ENCODE measurements at places on chromosomes 1 and 21. TPM values are rescaled to one million over a fixed set of nuclear protein-coding genes. Genes with fewer than 3 reads are reported as not detected.

Gene COL11A1
- total RNA-seq: not detected

Gene OR10Z1
- total RNA-seq: not detected

Gene PALMD
- 34.4 TPM for total RNA-seq

Gene CD160
- not detected for total RNA-seq

Gene GBP2
- 72.9 TPM for total RNA-seq

Gene SPRR5
- not detected for total RNA-seq

DNA sequence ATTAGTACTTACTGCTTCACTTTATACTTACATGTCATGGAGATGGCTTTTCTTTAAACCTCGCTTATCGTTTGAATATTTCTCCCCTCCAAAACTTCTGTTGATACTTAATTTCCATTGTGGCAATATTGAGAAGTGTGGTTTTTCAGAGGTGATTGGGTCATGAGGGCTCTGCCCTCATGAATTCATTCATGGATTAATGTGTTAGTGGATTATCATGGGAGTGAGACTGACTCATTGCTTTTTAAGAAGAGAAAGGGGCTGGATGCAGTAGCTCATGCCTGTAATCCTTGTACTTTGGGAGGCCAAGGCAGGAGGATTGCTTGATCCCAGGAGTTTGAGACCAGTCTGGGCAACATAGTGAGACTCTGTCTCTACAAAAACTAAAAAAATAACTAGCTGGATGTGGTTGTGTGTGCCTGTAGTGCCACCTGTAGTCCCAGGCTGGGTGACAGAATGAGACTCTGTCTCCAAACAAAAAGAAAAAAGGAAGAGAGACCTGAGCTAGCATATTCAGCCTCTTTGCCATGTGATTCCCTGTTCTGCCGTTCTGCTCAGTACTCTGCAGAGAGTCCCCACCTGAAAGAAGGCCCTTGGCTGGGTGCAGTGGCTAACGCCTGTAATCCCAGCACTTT is 30.2 kb downstream of the RABGAP1L start:
- H3K36me3 ChIP-seq: no peaks in the 10 kb centered on the region
- no peaks in the 10 kb centered on the region for H3K4me1 ChIP-seq
- no peak for DNase-seq
- no peaks in the 10 kb centered on the region for H3K27me3 ChIP-seq
- H3K27ac ChIP-seq: no peak overlapping the region

DNA sequence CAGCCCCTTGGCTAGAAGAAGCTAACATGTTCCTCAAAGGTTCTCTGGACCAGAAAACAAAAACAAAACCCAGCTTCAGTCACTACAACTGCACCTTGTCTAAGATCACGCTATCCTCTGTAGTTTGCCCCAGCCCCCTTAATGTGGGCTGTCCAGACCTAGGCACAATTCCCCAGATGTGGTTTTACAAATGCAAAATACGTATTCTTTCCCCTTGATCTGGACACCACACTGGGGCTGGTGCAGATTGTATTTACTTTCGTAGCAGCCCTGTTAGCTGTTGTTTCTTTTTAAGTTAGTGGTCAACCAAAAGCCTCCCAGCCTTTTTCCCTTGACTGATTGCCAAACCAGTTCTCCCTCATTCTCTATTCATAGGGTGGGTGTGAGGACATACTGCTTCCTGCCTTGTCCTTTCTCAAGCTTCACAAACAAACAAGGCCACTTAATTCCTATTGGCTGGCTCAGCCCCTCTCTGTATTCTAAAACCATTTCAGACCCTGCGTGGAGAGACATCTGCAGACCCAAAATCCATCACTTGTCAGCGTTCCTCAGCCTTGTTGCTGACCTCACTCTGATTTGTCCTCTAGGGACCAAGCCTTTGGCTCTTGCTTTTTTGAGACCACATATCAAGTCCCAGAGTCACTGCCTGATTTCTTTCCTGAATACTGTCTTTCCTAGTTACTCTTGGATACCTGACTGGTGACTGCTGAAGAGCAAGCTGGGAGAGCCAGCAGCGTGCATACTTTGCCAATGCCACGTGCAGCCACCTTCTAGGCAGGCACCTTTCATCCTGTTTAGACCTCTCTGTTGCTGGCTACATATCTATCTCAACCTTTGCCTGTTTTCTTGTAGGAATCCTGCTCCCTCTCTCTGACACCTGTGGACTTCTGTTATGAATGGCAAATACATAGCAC is 96.4 kb upstream of the RAB3GAP2 start:
- H3K27me3 ChIP-seq: no peaks in the 10 kb centered on the region
- no peak for DNase-seq
- H3K36me3 ChIP-seq: no peaks in the 10 kb centered on the region
- no peak overlapping the region for H3K4me3 ChIP-seq
- no peak overlapping the region for H3K27ac ChIP-seq

GRCh38 chr1:31428436-31429221 is 15.6 kb downstream of the SERINC2 start:
- H3K4me3 ChIP-seq: no peak overlapping the region
- no peak overlapping the region for H3K27ac ChIP-seq
- no peaks in the 10 kb centered on the region for H3K27me3 ChIP-seq
- H3K4me1 ChIP-seq: no peaks in the 10 kb centered on the region
- no peak for DNase-seq
- H3K36me3 ChIP-seq: no peaks in the 10 kb centered on the region

DNA sequence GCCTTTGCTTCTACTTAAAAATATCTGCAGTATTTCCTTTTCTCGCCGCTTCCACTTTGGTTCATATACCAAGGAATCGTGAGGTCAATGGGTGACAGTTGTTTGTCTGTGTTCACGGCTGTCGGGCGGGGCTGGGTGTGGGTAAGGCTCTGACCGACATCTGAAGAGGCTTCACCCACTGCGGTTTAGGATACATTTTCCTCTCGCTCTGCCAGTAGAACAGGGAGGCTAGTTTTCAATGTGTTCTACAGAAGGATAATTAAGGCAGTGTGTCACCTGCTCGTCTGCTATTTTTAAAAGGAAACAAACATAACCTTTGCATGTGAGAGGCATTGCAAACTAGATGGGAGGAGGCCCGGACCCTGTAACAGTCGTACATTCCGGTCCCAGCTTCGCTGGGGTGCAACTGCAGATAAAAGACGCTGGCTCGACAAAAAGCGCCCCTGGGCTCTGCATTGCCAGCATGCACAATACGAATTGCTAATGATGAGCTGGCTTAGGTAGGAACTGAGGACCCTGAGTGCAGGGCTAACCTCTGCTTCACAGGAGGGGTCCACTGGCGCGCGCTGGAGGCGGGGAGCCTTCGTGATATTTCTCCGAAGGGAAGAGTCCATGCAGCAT is 8.5 kb upstream of the ERG start:
- H3K27ac ChIP-seq: no peak overlapping the region
- DNase-seq: no peak
- H3K4me3 ChIP-seq: peak overlapping the region; percentile 62
- H3K4me1 ChIP-seq: peaks cover 24% of the 10 kb centered on the region
- H3K27me3 ChIP-seq: no peaks in the 10 kb centered on the region

DNA sequence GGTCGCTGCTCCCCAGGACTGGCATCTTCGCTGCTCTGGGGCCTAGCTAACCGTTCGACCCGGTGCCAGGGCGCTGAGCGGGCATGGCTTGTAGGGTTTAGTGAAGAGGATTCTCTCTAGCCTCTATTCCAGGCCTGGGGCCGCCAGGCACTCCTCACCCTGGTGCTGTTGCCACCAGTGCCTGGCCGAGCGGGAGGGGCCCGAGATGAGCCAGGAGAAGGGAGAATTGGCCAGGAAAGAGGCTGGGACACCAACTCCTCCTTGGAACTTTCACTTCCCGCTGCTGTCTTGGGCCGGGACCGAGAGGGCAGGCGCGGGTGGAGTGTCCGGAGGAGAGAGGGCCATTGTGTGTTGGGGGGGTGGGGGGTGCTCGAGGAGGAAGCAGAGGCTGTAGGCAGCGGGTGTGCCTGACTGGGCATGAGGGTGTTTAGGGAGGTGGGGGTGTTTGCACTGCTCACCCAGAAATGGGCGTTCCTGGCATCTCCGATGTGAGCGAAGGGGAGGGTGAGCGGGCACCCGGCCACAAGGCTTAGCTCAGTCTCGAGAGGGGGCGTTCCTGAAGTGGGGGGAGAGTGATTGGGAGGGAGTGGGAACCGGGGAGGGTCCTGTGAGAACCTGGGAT is 772 bp downstream of the ADAM15 start:
- peak overlapping the region; percentile 86 for H3K27ac ChIP-seq
- H3K4me1 ChIP-seq: no peaks in the 10 kb centered on the region
- H3K27me3 ChIP-seq: no peaks in the 10 kb centered on the region
- peak overlapping the region; percentile 69 for H3K4me3 ChIP-seq

GRCh38 chr1:6603238-6603914 is 707 bp upstream of the KLHL21 start:
- peak overlapping the region; percentile 92 for H3K4me3 ChIP-seq
- peak overlapping the region; percentile 98 for H3K27ac ChIP-seq
- peaks cover 15% of the 10 kb centered on the region for H3K4me1 ChIP-seq
- peaks cover 14% of the 10 kb centered on the region for H3K36me3 ChIP-seq
- H3K27me3 ChIP-seq: no peaks in the 10 kb centered on the region

DNA sequence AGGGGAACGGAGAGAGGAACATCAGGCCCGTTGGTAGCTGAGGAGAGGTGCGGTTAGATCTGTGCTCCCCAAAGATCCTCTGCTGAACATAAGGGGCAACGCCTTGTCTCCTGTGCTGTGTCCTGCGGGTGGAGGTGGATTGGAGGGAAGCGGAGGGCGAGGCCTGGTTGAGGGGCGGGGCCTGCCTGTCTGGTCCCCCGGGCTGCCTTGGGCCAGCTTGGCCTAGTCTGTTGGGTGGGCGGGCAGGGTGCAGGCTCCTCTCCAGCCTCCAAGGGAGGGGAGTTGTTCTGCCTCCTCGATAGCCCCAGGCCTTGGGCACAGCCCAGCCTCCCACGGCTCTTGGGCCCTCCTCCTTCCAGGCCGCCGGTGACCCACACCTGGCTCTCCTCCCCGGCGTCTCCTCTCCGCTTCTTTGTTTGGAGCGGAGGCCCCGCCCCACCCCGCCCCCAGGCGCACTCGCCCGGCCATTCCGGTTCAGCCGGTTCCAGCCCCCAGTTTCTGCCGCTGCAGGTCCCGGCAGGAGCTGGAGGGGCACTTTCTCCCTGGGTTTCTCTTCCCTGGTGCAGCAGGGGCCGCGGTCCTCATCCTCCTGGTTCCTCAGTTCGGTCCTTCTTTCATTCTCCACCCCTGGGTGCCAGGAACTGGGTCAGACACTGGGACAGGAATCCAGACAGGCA is 19.4 kb downstream of the PTPRF start:
- DNase-seq: no peak
- H3K27ac ChIP-seq: no peak overlapping the region
- H3K36me3 ChIP-seq: no peaks in the 10 kb centered on the region
- peaks cover 18% of the 10 kb centered on the region for H3K4me1 ChIP-seq

GRCh38 chr1:54798769-54799641 is 2.1 kb downstream of the TTC22 start:
- H3K27ac ChIP-seq: no peak overlapping the region
- no peaks in the 10 kb centered on the region for H3K36me3 ChIP-seq
- no peak for DNase-seq
- no peak overlapping the region for H3K4me3 ChIP-seq
- peaks cover 5% of the 10 kb centered on the region for H3K27me3 ChIP-seq

GRCh38 chr1:226617109-226617508 is 68.5 kb downstream of the STUM start:
- DNase-seq: no peak
- no peaks in the 10 kb centered on the region for H3K36me3 ChIP-seq
- no peak overlapping the region for H3K27ac ChIP-seq
- H3K27me3 ChIP-seq: no peaks in the 10 kb centered on the region

DNA sequence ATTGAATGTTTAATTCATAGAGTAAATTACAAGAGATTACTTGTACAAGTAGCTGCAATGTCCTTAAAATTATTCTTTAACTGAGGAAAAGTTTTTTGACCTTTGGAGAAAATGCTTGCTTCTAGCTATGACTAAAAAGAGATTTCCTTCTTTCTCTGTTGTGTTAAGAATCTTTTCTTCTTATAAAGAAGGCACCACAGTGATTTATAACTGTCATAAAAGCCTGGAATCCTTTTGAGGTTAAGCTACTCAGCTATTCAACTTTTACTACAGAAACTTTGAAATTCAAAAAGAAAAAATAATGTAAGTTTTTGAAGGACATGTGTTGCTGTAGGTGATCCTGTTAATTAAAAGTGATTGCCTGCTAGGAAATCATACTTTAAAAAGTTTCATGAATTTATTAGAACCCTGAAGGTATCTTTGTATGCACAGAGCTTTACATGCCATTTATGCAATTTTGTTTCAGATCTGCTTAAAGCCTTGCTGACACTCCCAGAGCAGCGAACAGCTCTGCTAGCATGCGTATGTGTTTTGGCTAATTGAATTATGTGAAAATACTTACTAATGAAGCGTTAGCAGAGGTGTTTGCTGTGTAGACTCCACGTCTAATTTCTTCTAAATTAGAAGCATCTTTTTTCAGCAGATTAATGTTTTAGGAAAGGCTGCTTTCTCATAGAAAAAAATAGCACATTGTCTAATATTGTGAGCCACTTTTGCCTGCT is 94.7 kb upstream of the SMYD2 start:
- H3K27ac ChIP-seq: no peak overlapping the region
- no peaks in the 10 kb centered on the region for H3K36me3 ChIP-seq
- no peak overlapping the region for H3K4me3 ChIP-seq
- H3K4me1 ChIP-seq: no peaks in the 10 kb centered on the region

DNA sequence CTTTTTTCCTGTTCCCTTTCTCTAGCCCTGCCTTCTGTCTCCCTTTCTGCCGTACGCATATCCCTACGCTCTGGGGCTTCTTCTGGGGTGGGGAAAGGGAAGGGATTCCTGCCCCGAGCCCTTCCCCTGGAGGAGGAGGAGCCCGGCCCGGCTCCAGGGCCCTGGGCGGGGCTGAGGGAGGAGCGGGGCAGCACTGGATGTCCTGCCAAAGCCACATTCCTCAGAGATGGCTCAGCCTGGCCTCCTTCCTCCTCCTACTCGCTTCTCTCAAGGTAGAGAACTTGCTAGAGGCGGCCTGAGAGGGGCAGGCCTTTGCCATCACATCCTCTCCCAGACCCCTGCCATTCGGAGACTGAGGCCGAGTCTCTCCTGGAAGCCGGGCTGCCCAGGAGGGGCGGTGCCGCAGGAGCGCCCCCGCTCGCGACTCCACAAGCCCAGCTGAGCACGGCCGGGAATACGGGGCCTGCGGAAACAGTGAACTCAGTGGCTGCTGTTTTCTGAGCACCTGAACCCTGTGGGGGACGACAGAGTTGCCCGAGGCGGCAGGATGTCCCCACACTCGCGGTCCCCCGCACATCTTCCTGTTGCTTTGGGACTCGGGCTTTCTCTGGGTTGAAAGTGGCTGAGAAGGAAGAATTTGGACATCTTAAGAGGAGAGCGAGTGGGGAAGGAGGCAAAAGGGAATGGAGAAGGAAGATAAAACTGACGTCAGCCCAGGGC is 12.2 kb downstream of the ADAMTSL4 start:
- peaks cover 62% of the 10 kb centered on the region for H3K4me1 ChIP-seq
- no peaks in the 10 kb centered on the region for H3K27me3 ChIP-seq
- peak overlapping the region; percentile 98 for H3K27ac ChIP-seq

GRCh38 chr1:46606255-46606965 is 2.3 kb upstream of the MKNK1 start:
- H3K27ac ChIP-seq: peak overlapping the region; percentile 78
- no peak for DNase-seq
- no peaks in the 10 kb centered on the region for H3K27me3 ChIP-seq
- H3K4me1 ChIP-seq: peaks cover 44% of the 10 kb centered on the region
- no peak overlapping the region for H3K4me3 ChIP-seq
- peaks cover 23% of the 10 kb centered on the region for H3K36me3 ChIP-seq

- no peak overlapping the region for H3K27ac ChIP-seq
- no peak overlapping the region for H3K4me3 ChIP-seq
- peaks cover 75% of the 10 kb centered on the region for H3K36me3 ChIP-seq
- no peaks in the 10 kb centered on the region for H3K4me1 ChIP-seq
Measured at GRCh38 chr1:160291248-160292220, 6.6 kb upstream of the PEX19 start.

- H3K27me3 ChIP-seq: no peaks in the 10 kb centered on the region
- no peaks in the 10 kb centered on the region for H3K36me3 ChIP-seq
- no peak overlapping the region for H3K27ac ChIP-seq
- H3K4me1 ChIP-seq: no peaks in the 10 kb centered on the region
- no peak for DNase-seq
- H3K4me3 ChIP-seq: no peak overlapping the region
Measured at GRCh38 chr1:236457775-236458174, 63.7 kb downstream of the EDARADD start.
